Calu3 (cell line): ENCODE measurements at places on chromosomes 7 and 10.

GRCh38 chr10:27223964-27224363 lies 16.6 kb downstream of the ACBD5 start:
- DNase-seq = peak; percentile 53

- DNase-seq = no peak
These were observed 870.9 kb downstream of the KCNMA1 start for GRCh38 chr10:76766682-76767081.

DNA sequence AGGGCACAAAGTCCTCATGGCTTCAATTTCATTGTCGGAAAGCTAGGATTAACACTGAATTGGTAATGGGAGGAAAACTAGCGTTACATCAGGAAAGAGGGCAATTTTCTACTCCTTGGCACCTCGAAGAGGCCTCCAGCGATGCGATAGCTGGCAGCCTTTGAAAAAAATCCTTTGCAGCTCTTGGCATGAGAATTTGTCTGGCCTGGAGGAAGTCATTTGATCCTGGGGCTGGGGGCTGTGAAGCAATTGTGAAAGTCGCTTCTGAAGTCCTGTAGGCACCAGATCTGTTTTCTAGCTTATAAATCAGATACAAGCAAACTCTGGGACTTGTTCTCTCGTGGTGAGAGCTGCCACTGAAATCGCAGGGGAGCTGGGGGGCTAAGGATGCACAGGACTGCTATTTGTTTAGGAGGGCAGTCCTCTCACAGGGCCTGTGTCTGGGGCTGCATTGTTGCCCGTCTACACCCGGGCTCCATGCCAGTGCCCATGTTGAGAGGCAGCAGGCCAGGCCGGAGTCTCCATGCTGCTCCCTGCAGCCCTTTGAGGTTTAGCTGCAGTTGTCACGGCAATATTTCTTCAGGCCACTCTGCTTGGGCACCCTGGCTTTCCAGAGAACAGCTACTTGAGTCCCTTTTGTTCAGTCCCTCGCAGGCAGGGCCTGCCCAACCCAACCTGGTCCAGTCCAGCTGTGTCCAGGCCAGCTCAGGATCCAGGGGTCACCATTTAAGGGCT lies 206.8 kb upstream of the LYZL1 start:
- no peak for DNase-seq

DNA sequence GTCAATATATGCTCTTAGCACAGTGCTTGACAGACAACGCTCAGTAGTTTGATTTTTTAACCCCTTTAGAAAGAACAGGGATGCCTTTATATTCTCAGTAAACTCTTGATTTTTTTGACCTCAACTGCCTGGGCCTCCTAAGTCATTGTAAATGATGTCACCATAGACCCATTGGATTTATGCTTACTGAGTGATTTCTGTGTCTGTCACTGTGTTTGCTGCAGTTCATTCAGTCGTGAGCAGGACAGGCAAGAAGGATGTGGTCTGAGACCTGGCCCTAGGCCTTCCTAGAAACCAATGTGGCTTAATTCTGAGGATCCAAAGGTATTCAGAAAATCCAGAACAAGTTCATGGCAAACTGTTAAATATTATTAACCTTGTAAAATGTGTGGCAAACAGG lies 868.1 kb downstream of the XPNPEP1 start:
- DNase-seq = no peak

- DNase-seq = no peak
These were observed 63.2 kb downstream of the EBF3 start for GRCh38 chr10:129900825-129901224.

DNA sequence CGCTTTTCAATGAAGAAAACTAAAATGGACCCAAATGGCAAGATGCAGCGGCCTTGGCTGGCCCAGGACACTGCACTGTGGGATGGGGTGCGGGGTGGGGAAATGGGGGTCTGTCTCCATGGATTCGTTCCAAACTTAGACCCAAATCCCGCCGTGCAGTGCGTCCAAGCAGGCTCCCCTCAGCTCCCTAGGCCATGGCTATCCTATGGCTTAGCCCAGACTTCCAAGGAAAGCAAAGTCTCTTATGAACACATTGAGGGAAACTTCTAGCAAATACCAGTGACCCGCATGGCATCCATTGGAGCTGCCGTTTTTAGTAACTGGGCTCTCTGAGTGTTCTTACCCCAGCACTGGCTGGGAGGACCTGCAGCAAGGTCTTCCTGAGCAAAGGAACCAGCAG lies 122.5 kb downstream of the EBF3 start:
- no peak for DNase-seq

GRCh38 chr10:5659702-5660528 lies 6.5 kb downstream of the ASB13 start:
- DNase-seq = peak; percentile 80

DNA sequence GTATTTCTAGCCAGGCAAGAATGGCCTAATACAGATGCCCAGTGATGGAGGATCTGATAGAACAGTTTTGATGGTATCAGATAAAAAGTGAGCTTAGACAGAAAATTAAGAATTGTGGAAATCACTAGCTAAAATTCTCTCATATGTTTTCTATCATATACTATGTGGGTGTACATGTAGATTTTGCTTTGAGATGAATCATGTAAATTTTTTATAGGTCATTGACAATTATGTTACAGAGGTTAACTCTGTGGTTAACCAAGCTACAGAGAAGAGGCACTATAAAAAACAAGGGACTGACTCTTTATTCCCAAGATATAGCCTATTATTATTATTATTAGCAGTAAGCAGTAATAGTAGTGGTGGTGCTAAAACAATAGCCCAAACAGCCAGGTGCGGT lies 156.5 kb downstream of the ITGA8 start:
- DNase-seq = no peak

DNA sequence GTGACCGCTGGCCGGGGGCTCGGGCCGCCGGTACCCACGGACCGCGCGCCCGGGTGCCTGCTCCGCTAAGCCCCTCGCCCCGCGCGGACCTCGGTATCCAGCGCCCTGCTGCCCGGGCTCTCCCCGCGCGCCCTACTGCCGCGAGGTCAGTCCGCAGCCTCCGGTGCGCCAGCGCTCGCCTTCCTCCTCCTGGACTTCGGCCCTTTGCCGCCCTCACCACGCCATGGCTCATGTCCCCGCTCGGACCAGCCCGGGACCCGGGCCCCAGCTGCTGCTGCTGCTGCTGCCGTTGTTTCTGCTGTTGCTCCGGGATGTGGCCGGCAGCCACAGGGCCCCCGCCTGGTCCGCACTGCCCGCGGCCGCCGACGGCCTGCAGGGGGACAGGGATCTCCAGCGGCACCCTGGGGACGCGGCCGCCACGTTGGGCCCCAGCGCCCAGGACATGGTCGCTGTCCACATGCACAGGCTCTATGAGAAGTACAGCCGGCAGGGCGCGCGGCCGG lies 483 bp downstream of the GDF10 start:
- no peak for DNase-seq

DNA sequence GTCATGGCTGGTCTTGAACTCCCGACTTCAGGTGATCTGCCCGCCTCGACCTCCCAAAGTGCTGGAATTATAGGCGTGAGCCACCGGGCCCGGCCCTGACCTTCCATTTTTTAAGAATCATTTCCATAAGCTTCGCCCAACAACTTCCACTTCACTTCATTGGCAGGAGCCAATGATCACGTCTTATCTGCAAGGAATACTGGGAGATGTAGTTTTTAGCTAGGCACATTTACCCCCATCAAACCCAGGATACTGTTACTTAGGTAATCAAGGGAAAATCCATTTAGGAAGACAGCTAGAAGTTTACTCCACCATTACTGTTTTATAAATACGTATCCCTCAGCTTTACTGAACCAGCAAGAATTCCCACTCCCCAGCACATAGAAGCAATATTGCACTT lies 3.4 kb upstream of the CDK13 start:
- no peak for DNase-seq

DNA sequence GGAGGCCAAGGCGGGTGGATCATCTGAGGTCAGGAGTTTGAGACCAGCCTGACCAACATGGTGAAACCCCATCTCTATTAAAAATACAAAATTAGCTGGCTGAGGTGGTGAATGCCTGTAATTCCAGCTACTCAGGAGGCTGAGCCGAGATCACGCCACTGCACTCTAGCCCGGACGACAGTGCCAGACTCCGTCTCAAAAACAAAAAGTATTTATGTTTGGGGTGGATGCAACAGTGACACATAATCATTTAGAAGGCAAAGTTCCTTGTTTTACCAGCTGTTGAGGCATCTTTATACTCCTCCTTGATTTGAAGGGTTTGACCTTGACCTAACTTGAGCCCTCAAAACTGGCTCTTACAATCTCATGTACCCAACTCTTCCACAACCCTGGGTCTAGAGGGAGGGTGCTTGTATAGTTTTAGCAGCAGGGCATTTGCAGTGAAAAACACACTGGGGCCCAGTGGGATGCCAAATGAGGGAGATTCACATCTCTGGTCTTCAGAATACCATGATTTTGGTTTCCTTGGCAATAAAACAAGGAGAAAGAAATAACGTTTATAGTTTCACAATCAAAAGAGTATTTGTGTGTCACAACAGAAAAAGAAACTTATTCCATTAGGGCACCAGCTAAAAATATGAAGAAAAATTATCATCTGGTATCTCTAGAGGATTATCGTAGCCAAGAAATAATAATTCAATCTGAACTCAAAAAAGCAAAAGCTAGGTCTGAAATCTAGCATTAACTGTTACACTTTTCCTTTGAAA lies 14.2 kb upstream of the TMEM254 start:
- no peak for DNase-seq

DNA sequence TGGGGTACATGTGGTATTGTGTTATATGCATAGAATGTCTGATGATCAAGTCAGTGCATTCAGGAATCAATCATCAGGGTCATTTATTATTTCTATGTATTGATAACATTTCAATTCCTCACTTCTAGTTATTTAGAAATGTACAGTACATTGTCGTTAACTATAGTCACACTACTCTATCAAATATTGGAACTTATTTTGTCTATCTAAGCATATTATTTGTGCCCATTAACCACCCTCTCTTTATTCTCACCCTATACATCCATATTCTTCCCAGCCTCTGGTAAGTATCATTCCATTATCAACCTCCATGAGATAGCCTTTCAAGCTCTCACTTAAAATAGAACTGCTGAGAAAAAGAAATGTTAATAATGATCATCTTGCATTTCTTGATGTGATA lies 596.5 kb upstream of the POT1 start:
- DNase-seq = no peak

GRCh38 chr10:12768156-12769100 lies 233.1 kb downstream of the CCDC3 start:
- DNase-seq = no peak

- no peak for DNase-seq
These were observed 186.7 kb upstream of the LYZL2 start for GRCh38 chr10:30816159-30816819.

DNA sequence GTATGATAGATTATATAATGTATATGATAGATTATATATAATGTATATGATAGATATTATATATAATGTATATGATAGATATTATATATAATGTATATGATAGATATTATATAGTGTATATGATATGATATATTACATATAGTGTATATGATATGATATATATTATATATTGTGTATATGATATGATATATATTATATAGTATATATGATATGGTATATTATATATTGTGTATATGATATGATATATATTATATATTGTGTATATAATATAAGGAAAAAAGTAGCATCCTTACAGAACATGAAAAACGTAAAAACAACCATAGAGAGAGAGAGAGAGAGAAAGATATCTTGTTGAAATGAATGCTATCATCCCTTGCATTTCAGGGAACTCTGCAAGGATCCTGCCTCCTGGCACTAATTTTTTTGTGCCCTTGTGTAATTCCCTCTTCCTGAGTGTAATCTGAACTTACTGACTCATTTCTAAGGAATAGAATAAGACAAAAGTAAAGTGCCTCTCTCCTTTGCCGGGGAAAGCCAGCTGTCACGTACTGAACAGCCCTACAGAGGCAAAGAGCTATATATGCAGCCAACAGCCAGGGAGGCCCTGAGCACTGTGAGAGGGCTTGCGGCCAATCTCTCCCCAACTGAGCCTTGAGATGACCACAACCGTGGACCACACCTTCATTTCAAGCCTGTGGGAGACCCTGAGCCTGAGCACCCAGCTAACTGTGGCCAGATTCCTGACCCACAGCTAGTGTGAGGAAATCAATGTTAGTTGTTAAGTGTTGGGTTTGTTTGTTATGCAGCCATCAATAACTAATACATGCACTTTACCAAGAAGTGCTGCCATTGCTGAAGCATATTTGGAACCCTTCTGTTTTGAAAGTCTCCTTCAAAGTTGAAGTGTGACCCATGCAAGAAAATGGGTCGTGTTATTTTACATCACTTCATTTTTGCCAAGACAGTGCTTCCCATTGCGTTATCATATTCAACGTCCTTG lies 61.1 kb upstream of the EZH2 start:
- no peak for DNase-seq

GRCh38 chr10:119651514-119652360 lies 557 bp downstream of the BAG3 start:
- peak; percentile 3 for DNase-seq

GRCh38 chr10:123897146-123897545 lies 5.5 kb upstream of the CPXM2 start:
- no peak for DNase-seq

DNA sequence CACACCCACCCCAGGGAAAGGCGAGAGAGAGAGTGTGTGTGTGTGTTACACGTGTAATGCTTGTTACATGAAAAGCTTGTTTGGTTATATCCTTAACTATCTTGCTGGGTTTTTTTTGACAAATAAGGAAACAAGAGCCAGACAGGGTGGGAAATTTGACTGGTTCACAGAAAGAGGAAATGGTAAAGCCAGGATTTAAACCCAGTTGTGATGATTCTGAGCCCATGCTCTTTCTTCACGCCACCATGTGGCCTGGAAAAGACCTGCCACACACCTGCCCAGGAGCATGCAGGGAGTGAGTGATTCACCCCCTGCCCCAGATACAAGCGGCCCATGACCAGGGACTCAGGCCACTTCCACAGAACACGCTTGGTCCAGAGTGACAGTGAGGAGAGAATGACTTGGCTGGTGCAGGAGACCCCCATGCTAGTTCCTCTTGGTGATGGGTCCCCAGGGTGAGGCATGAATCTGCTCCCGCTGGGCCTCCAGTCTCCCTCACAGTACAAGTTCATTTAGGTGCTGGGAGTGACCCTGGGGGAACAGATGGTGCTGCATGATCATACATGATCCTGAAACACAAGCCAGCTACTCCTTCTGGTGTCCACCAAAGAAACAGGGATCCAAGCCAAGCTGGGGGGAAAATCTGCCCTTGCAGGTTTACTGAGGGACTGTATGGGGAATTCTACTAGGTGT lies 21.0 kb upstream of the EIF5AL1 start:
- DNase-seq = peak; percentile 33

GRCh38 chr10:3950676-3951275 lies 165.8 kb upstream of the KLF6 start:
- DNase-seq = no peak

GRCh38 chr10:87670586-87670985 lies 10.9 kb downstream of the PAPSS2 start:
- DNase-seq = no peak

- DNase-seq = no peak
These were observed 5.2 kb upstream of the NKX6-2 start for GRCh38 chr10:132790934-132791829.

DNA sequence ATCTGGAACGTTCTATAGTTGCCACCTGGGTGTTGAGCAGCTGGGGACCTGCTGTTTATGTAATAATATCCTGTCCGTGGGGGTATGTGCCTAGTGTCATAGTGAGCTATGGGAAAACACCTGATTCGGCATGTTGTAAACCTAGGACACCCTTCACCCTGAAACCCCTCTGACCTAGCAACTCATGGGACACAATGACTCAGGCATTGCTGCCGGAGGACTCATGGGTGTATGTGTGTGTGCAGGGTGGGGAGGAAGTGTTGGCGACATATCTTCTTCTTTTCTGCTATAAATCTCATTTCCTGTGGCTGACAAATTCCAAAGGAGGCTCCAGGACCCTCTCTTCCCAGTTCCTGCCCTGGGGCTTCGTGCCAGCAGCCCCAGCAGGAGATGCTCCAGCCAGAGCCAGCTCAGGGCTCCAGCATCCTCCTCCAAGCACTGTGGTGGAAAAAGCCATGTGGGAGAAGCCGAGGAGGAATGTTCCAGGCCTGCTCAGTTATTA lies 77.0 kb upstream of the PODXL start:
- DNase-seq = no peak
